Gastroesophageal sphincter (tissue), 4 donors: ENCODE measurements at places on chromosomes 5 and 9. TPM values are rescaled to one million over a fixed set of nuclear protein-coding genes. Genes with fewer than 3 reads are reported as not detected.

The CD14 gene
- total RNA-seq: 84.5 TPM

The ENG gene
- 45.8 TPM for total RNA-seq

The SMIM33 gene
- total RNA-seq: not detected

DNA sequence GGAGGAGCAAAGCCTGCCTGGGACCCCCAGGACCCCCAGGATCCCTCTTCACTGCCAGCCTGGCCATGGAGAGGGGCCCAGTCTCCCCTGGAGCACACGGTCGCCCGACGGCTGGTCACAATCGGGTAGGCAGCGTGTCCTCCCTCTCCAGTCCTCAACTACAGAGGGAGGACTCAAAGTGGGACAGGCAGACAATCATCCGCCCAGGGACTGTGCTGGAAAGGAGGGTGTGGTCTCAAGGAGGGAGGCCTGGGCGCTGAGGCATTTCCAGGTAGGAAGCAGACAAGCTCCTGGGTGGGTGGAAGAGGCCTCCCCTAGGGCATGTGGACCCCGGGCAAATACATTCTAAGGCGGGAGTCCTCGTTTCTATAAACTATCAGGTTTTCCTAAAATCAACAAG, 93.2 kb upstream of the ADAMTS2 start:
- no peak for ATAC-seq
